NK-92 treated with Interleukin-12 subunit alpha and Interleukin-12 subunit beta, amount 100 ng/mL, for 24 hours (cell line): ENCODE measurements at places on chromosomes 1 and 21.

DNA sequence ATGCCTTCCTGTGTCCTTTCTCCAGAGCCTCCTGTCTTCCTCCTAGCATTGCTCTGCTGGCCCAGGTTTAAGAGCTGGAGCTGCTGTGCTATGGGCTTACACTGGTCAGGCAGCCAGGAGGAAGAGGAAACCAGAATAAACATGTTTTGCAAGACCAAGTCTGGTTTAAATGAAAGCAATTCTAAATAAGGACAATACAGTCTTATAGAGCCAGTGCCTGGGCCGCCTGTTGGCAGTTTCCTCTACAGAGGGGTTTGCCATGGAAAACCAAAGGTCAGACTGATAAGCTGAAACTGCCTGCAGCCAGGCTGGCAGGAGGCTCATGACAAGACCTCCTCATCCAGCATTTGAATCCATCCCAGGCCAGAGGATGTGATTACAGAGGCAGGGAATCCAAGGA, 92.9 kb upstream of the FGGY start:
- DNase-seq: no peak

DNA sequence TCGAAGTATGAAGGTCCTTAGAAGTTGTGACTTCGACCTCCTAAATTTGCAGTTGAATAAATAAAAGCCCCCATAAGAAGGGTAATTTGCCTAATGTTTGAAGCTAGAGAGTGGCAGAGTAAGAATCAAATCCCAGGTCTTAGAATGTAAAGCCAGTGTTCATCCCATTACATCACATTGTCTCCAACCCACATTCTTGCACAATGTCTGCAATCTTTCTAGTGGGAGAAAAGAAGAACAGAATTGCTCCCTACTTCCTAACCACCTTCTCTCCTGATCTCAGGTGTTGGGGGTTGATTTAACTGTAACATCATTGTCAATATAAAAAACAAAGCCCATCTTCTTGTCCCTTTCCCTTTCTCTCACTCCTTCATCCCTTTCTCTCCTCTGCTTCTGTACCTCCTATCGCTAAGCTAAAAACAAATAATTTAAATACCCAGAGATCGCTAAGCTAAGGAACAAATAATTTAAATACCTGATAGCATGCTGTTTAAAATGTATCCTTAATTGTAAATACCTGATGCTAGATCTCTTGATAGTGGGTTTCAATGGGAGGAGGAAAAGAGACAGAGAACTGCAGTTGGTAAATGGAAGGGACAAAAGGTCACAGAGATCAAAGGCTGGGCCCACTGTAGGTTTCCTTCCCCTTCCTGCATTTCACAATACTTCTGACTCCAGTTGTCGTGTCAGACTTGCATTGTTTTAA, 32.1 kb upstream of the CCDC190 start:
- no peak for DNase-seq

GRCh38 chr1:226995365-226996332, 55.6 kb downstream of the COQ8A start:
- DNase-seq: no peak

DNA sequence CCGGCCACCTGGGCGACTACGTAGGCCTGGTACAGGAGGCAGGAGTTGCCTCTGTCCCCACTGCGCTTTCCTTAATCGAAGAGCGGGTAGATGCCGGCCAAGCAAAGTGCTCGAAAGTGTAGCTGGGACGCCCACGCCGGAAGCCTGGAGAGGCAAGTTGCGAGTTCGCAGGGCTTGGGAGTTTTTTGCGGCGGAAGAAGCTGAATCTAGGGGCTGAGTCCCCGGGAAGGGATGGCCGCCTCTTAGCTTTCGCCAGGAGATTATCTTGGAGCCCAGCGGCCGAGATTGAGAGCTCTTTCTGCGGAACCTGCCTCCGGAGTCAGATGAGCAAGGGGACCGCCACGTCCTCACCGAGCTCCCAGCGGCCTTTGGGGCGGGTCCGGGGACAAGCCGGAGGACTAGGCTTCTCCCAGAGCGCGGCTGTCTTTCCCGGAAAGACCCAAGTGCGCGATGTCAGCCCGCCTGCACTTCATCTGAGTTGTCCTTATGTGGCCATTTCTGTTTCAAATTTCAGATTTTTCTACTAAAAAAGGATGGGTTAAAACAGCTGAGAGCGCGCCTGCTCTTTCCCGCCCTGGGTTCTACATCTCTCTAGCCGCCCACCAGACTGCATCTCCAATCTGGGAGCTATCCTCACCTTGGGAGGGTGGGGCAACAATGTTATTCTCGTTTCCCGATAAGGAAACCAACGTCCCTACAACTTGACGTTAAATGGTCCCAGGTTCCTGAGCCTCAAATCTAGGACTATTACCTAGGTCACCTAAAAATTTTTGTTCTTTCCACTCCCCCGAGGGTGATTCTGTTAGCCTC, 12.4 kb upstream of the TBX15 start:
- DNase-seq: no peak

DNA sequence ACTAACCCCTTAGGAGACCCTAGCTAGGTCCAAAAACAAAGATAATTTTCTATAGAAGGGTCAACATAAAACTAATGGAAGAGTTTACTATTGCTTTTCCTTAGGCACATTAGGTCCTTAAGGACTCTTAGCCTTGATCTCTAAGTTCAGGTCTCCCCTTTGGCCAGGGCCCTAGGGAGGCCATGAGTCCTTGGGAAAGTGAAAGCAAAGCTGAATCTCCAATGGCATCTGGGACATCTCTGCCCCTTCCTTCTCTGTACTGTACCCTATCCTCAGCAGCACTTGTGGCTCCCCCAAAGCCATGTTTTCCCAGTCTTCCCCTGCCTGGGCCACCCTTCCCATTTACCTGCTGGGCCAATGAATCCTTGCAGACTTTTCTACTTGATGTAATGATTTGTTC, 14.3 kb downstream of the IER5 start:
- no peak for DNase-seq

DNA sequence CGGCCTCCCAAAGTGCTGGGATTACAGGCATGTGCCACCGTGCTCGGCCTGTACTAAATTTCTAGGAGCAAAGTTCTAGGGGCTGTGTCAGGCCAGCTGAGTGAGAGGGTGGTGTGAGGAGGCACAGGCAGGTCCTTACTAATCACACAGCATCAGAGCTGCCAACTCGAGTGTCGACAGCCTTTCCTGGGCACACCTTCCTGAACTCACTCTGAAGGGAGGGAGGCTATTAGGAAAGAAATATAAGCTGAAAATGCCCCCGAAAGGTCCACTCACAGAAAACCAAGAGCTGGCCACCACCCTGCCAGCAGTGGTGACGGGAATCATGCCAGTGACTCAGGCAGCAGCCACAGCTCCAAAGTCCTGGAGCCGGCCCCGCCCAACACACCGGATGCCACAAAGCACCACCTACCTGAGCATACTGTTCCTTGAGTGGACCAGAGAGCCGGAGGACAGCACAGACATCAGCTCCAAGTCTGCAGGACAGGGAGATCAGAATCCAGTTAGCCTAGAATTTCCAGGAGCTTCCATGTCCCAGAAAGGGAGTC, 4.5 kb downstream of the PMVK start:
- DNase-seq: no peak

DNA sequence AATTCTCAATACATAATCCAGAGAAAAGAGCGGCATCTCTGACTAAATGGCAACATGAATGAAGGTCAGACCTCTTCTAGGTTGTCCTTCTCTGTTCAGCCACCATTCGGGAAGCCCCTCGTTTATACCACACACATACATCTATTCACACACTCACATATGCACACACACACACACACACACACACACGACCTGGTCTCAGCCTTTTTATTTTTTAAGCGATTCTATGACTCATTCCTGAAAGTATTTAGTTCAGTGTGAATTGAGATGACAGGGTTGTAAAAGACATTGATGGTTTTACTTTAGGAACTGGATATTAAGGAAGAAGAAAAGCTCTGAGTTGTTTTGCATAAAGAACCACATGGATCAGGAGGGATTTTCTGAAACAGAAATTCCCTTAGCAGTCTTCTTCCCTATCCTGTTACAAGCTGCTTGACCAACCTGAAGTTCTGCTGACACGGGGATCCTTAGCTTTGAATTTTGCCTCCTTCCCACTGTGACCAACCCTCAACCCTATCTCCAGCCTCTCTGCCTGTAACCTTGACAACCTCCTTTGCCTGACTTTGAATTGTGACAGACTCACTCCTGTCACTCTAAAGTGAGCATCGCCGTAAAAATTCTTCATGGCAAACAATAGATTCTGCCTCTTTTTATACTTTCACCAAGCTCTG, 383.1 kb upstream of the ESRRG start:
- DNase-seq: no peak

- no peak for DNase-seq
These were observed 39.5 kb upstream of the CASZ1 start for GRCh38 chr1:10835822-10836421.

DNA sequence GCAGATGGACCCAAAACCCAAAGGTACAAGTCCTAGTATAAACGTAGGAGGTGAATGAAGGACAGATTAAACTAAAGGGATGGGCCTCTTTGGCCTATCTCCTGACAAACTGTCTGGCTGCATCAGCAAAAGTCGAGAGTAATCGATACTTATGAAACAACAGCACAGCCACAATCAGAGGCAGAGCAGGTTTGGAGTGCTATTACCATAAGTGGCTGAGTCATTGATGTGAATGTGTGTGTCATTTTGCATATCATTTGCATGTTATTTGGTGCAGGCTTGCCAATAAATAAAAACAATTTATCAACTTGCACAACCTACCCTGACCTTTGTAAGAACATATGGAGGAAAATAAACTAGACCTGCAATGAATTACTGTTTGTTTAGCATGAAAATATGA, 283.1 kb downstream of the NUF2 start:
- no peak for DNase-seq

DNA sequence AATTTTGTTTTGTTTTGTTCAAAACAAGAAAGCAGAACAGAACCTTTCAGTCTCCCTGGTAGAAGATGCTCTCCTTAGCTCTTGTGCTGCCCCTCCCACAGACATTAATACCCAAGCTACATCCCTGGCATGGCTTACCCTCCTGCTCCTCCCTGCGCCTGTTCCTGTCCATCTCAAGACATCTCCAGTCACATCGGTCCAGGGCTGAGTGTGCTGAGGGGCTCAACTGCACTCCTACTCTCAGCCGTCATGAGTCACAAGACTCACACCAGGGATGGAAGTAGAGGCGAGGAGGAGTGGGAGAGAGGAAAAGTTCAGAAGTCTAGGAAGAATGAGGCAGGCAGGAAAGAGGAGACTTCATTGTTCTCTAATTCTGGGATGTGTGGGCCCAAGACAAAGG, 9.2 kb upstream of the TACSTD2 start:
- DNase-seq: no peak

DNA sequence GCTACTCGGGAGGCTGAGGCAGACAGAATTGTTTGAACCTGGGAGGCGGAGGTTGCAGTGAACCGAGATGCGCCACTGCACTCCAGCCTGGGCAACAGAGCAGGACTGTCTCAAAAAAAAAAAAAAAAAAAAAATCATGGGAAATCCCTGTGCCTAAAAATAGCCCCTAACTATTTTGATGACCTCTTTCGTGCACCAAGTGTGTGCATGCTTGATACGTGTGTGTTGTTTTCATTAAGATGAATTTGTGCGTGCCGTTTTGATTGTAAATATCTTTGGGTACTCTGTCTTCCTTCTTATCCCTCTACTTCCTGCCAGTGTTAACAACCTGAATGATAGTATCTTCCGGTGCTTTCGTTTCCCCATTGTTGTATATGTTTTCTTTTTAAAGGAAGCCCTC, 9.8 kb downstream of the CACYBP start:
- DNase-seq: no peak

DNA sequence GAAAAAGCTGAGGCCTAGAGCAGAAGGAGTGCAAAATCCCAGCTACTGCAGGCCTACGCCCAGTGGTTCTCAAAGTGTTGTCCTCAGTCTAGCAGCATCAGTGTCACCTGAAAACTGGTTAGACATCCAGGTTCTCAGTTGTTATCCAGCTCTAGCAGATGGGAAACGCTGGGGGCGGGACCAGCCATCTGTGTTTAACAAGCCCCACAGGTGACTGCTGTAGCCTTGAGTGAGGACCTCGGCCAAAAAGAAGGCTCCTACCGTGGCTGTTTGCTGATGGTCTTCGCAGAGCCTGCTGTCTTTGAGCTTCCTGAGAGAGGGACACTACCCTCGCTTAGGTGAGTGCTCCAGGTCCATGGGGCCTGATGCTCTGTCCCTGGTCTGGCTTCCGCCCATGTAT, 69.7 kb downstream of the LRRN2 start:
- no peak for DNase-seq

GRCh38 chr1:184945029-184945428, 29.3 kb downstream of the NIBAN1 start:
- no peak for DNase-seq

DNA sequence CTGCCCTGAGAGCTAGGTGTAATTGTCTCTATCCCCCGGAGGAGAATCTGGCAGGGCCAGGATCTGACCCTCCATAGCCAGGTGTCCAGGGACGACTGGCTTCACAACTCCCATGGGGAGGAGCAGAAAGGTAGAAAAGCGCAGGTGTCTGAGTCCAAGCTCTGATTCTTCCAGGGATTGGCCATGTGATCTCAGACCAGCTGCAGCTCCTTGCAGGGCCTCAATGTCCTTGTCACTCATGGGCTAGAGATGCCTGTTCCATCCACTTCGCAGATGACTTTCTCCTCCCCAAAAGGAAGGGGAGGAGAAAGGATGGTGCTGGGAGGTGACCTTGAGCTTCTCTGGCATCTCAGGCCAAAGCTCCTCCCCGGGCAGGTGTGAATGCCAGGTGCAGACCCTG, 22.7 kb downstream of the HSPG2 start:
- no peak for DNase-seq

DNA sequence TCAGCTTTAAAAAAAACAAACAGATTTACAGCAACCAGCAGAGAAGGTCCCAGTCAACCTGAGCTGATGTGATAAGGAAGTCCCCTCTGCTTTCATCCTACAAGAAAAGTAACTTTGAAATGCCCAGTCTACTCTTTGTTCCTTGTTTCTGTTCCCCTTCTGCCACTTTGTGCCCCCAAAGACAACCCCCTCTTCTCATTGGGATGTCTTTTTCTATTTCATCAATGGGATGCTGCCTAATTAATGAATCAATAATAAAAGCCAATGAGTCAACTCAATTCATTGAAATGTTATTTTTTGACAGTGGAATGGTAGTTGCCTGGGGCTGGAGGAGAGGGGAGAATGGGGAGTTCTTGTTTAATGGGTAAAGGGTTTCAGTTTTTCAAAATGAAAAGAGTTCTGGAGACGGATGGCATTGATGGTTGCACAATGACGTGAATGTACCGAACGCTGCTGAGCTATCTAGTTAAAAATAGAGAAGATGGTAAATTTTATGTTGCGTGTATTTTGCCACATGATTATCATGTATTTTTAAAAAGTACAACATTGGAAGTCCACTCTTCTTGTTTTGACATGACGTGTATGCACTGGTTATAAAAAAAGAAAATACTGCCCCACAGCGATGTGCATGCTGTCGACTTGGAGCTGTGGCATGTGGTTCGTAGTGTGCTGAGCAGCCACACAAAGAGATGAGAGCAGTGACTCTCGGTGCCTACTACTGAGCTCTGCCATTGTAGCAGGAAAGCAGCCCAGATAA, 22.4 kb upstream of the PADI2 start:
- no peak for DNase-seq

- no peak for DNase-seq
These were observed 7.6 kb downstream of the CYP4B1 start for GRCh38 chr1:46806196-46807020.
